ENCODE measurements at places on chromosomes 4 and X.

GRCh38 chr4:7941111-7941964, 1.7 kb upstream of the AFAP1 start:
- DNase-seq: no peak

DNA sequence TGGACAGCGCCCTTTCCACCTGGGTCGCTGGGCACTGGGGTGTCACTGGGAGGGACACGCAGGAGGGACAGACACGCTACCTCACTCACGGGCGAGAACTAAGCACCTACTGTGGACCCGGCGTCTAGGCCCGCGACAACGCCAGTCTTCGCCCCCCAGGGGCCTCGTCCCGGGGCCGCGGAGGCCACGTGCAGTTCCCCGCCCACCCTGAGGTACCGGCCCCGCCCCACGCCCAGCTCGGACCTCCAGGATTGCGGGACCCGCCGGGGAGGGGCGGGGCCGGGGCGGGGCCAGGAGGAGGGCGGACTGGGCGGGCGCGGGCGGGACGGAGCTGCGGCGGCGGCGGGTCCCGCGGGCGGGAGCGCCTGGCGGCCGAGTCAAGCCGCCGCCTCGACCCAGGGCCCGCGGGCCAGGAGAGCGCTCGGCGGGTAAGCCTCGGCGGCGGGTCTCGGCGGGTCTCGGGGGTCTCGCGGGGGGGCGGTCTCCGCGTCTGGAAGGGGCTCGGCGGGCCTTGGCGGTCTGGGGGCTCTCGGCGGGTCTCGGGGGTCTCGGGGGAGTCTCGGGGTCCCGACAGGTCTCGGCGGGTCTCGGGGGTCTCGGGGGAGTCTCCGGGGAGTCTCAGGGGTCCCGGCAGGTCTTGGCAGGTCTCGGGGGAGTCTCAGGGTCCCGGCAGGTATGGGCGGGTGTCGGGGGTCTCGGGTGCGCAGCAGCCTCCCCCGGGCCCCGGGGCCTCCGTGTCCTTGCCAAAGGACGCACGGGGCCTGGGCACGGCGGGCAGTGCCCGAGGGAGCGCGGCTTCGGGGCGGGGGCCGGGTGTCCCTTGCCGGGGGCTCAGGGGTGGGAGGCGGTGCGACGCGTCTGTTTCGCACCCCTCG, at the start of gene SH3BP2:
SH3BP2 (plus strand) TSS at position 375 of the 875 bp plus-strand sequence. CDS start 27,533 bp downstream, outside the sequence.
- DNase-seq: no peak

GRCh38 chrX:154652311-154653047, 900 bp downstream of the CTAG2 start:
- DNase-seq: no peak

DNA sequence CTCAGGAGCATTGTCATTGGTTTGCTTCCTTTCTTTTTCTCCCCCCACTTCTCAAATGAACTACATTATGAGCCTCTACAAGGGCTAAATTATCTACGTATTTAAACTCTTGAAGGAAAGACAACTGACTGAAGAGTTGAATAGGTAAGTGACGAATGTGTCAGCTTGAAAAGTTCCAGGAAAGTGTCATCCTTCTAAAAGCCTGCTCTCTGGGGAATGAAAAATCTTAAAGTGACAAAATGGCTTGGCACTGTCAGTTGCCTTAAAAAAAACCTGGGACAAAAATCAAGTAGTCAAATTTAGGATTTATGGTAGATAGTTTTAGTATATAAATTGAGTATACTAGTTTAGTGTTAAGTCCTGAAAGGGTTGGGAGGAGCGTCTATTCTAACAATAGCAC, 173.9 kb upstream of the NDP start:
- DNase-seq: no peak

DNA sequence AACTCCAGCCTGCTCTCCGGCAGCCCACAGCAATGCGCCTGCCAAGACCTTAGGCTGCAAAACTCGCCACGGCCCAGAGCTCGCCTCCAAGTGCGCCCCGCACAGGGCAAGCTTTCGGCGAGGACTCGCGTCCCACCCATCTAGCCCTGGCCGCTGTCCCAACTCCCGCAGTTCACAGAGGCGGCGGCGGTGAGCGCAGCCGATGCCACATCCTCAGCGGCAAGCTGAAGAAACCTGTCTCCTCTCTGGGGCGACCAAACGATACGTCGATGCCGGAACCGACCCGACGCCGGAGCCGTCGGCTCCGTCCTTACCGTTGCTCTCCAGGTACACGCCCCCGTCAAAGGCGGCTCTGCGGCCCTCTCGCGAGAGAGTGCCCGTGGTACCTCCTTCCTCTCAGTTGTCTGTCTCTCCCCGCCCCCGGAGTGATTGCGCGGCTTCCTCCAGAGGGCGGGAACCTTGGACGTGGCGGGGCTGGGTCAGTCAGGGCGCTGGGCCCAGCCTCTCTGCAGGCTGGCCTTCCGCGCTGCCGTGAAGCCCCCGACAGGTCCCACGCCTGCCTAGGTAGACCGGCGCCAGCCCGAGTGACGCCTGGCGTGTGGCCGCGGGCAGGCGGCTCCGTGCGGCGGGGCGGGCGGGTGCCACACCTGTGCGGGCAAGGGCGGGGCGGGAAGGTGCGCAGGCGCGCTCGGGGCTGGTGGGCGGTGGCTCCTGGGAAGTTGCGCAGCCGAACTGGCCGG, 380 bp upstream of the RAB33B start:
- peak; percentile 78 for DNase-seq

DNA sequence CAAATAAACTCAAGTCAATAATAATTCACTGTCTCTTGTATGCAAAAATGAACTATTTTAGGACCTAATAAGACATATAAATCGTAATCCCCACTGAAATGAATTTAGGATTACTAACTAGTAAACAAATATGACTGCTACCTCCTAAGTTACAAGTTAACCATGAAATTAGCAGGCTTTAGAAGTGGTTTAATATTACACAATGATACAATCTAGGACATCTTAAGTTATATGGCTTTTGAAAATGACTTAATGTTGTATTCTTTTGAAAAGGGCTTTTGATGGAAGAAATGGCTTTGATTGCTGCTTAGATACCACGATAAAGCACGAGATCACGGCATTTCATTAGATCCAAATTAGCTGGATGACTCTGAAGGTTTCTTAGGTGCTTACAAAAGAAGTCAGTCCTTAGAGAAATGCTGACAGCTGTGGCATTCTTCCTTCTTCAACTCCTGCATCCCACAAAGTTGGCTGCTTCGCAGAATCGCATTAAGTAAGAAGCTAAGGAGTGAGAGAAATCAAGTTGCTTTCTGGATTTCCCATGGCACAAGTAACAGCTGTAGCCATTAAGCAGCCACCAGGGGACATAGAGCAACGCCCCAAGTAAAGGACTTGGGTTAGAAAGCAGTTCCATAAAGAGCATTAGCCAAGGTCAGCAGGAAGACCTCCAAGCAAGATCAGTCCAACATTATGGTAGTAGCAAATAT, 6.9 kb downstream of the SLC10A7 start:
- no peak for DNase-seq

GRCh38 chr4:122107680-122108079, 44.5 kb upstream of the BLTP1 start:
- DNase-seq: no peak

DNA sequence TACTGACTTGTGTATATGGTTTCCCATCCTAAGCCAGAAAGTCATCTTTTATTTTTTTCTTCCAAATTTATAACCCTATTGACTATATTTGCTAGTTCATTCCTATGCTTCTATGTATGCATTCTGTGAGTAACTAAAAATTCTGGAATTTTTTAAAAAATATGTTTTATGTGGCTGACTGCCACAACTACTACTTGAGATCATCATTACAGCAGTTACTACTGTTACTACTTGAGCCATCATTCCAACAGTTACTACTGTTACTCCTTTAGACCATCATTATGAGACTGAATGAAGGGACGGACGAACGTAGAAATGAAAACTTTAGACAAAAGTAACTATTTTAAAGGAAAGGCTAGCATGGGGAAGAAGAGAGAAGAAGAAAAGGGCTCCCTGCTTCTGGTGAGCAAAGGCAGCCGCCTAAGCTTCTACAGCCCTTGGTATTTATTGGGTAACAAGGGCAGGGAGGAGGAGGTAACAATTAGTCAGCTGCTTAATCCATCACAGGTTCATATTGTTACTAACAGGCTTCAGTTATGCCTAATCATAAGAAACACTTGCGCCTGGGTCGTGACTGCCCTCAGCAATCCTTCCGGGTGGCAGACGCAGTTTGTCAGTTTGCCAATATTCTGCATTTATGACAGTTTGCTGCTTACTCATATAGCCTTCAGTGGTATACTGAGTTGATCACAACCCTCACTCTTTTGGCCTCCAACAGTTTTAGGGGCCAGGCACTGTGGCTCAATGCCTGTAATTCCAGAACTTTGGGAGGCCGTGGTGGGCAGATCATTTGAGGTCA, 80.4 kb downstream of the PDLIM5 start:
- DNase-seq: no peak

DNA sequence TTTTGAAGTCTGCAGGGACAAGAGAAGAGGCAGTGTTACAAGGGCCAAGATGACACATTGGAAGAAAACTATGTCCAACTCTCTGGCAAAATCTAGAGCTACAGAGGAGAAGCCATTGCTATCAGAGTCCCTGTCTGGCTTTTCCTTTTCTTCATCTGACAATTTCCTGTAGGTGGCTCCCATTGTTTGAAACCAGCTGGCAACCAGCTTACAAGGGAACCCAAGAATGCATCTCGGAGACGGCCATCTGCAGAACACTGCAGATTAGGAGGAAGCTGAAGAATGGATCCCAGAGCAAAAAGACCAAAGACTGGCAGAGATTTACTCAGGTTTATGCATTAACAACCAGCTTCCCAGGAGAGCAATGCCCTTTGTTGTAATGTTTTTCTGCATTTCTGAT, 216.2 kb upstream of the CTSO start:
- DNase-seq: no peak

DNA sequence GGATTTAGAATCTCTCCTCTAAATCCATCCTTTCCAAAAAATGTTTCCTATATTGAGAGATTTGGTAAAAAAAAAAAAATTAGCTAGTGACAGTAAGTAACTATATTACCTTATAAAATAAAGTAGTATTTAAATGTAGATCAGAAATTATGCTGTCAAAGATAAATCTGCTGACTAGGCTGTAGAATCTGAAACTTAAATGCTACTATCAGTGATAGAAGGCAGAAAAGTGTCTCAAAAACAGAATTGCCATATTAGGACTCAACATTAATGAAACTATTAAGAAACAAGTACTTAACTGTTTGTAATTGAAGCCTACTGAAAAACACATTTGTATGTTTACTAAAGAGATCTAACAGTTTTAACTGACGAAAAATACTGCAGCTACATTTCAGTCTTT, 8.3 kb downstream of the TAF9B start:
- no peak for DNase-seq

DNA sequence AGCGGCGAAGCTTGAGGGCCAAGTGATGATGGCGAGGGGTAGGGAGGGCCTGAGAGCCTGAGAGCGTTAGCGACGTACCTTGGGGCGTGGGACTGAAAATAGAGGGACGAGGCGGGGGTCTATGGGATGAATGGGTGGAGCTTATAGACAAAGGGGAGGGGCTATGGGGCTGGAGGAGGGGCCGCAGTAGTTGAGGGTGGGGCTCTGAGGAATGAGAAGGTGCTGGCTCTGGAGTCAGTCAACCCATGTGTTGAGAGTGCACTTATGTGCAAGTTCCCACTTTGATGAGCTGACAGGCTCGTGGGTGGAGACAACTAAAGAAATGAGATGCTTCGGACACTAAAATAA, 488 bp downstream of the TBC1D25 start:
- DNase-seq: peak; percentile 31

- DNase-seq: no peak
Observed at GRCh38 chrX:7223271-7223670, 75.3 kb upstream of the PUDP start.

DNA sequence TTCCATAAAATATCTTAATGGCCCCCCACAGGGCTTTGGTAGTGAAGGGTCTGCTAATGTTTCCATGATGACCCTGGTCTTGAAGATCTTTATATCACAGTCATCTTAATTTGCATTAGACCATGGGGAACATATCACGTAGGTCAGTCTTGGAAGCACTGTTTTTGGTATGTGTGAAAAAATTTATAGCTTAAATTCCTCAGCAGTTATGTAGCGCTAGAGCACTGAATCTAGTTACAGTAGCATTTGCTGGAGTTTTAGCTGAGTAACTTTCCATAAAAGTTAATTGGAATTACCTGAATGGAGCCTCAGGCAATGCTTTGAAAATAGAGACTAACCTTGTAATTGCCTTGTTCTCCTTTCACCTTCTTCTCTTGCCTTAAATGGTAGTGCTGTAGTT, 648.8 kb downstream of the IQCM start:
- no peak for DNase-seq

DNA sequence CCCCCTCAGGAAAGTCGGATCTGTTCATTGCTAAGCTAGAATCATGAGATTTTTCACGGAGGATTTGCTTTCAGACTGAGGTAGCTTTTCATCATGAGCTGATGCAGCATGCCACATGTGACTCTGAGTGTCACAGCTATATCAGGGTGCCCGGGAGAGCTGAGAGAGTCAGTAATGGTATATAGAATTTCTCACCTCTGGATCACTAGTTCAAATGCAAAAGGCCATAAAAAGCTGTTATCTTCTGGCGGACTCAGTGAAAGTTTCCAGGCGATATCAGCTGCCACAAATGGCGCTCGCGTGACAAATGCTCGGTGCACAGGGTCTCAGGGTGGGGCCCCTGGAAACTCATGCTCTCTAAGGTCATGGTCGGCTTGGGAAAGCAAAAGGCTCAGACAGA, 150.1 kb downstream of the DHX15 start:
- DNase-seq: no peak

DNA sequence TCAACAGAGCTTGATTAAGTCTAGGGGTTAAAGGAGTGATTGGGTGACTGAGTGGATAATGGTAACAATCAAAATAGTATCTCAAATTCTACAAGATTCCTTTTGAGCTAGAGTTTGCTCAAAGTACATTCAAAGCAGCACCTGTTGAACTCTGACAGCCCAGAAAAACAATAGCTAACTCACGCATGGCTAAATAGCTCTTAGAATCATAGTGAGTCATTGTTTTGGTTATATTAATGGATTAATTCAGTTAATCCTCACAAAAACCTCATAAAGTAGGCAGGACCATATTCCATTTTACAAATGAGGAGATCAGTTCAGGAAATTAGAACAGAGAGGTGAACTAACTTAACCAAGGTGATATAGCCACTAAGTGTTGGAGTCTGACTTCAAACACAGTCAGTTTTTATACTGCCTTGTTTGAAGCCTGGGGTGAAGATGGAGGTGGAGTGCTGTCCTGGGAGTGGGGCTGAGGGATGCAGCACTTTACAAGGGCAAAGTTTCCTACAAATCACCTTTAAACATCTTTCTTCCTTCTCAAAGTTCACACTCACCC, 35.9 kb upstream of the PPM1K start:
- DNase-seq: no peak

DNA sequence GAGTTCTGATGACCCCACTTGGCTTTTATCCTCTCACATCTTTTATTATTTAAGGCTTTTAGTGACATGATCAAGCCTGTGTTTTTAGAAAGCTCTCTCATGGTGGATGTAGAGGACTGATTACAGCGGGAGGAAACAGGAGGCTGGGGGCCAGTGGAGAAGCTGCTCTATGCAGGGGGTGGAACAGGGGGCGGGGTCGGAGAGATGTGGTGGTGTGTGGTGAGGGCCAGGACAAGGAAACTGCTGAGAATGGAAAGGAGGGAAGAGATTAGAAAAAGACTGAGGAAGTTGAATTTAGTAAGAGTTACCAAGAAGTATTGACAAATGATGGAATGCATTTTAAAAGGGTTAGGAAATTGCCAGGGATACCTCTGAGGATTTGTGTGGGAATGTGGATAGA, 292.2 kb downstream of the ZIC3 start:
- DNase-seq: no peak

- DNase-seq: no peak
Observed at GRCh38 chr4:20252656-20253282, 1.1 kb downstream of the SLIT2 start.
